ENCODE measurements at places on chromosomes 3 and 15.

DNA sequence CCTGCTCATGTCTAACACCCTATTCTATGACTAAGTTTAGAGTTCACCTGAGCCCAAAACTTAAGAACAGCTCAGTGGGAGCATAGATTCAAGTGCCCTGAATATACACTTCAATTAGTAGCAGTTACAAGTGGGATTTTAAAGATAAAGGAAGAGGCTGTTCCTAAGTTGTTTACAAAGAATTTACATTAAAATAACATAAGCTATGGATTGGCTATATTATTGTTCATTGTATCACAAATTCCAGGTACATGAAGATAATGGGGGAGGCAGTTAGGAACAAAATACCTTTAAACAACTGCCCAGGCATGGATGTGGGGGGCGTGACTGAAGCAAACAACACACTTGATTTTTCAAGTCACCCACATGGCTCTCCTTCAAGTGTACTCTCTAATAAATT lies 52.7 kb downstream of the ROPN1B start:
- DNase-seq: no peak

GRCh38 chr3:108145578-108145977 lies 54.7 kb upstream of the CD47 start:
- DNase-seq: no peak

DNA sequence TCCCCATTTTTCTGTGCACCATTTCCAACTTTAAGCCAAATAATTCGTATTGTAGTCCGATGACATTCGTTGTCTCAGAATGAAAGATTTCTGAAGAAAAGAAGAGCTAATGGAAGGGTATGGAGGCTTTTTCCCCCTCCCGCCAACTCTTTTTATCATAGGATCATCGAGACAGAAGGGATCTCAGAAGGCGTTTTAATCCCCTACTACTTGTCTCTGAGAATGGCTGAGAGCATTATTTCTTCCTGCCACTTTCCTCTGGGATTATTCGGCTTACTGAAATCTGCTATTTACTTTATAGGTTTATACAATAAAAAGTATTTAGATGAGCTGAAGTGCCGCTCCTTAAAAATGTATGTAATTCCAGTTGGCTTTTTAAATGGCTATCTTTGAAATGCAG lies 789.8 kb downstream of the EDEM1 start:
- DNase-seq: no peak

DNA sequence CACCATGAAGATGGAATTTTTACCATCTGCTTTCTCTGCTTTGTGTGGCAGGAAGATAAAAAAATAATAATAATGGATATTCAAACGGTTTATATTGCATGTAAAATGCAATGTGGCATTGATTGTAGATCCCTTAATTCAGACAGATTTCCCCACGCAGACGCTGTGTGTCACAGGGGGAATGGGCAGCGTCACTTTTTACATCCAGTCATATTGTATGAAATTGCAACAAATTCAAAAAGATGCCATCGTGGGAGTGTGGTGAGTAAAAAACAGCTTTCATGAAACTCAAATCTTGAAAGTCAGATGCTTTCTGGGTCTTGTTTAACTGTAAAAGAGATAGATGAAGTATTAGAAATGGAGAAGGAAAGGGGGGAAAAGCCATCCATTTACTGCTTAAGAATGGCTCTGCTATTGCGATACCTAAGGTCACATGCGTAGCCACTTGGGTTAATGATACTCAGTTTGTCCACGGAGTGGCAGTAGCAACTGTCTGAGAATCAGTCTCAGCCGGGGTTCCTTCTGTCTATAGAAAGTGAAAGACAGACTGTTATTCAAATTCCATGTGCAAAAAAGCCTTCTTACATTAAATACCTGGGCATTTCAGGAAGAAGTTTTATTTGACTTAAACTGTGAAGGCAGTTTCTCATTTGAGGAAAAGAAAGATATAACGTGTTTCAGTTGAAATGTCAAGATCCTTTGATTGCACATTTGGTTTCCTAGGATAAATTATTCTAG lies 28.5 kb downstream of the BTD start:
- peak; percentile 59 for DNase-seq

- DNase-seq: no peak
Observed at GRCh38 chr3:152718810-152719209, 116.1 kb upstream of the P2RY1 start.

DNA sequence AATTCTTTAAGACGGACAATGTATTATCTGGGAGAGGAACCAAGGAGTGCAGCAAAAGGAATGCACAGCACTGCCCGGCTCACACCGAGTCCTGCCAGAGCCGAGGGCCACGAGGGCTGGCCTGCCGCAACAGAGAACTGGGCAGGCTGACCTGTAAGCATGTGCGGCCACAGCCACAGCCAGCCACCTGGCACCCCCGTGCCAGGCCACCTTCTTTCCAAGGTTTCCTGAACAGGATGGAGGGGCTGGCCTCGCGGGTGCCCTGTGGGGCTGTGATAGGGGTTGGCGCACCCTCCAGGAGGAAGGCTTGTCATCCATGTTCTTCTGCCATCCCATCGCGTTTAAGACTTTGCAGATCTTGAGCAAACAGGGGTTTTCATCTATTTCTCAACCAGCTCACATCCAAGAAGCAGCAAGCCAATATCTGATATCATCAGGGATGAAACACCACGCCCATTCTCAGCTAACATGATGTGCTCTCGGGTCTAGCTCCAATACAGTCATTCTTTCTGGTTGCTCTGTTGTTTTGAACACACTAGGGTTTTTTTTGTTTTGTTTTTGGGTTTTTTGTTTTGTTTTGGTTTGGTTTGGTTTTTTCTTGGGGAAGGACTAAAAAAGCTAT lies 10.2 kb downstream of the CA12 start:
- peak; percentile 81 for DNase-seq

- DNase-seq: no peak
Observed at GRCh38 chr15:33810073-33810595, 158.2 kb upstream of the CHRM5 start.

- DNase-seq: no peak
Observed at GRCh38 chr3:48656841-48657281, 5.8 kb downstream of the CELSR3 start.

GRCh38 chr3:72872183-72872582 lies 15.7 kb upstream of the GXYLT2 start:
- peak; percentile 78 for DNase-seq

DNA sequence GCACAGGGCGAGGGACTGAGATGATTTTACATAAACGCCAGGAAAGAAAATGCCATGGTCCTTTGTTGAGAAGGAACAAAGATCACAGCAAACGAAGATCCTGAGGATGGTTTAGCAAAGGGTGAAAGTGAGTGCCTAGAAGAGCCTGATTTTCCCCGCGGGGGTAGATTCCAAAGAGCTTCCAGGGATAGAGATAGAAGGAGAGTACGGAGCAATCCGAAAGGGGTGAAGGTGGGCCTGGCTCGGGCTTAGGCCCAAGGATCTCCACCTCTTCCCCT lies 977 bp downstream of the CDC25A start:
- no peak for DNase-seq

- no peak for DNase-seq
Observed at GRCh38 chr15:101159096-101159935, 92.5 kb downstream of the CHSY1 start.

- no peak for DNase-seq
Observed at GRCh38 chr3:186138272-186138981, 29.5 kb upstream of the ETV5 start.

- no peak for DNase-seq
Observed at GRCh38 chr15:75153565-75154276, 48.0 kb upstream of the C15orf39 start.
